Fibroblast of skin of abdomen (primary cell): ENCODE measurements at places on chromosomes 1 and 21.

GRCh38 chr21:38363693-38364092 is 106.9 kb downstream of the KCNJ15 start:
- no peak for DNase-seq

DNA sequence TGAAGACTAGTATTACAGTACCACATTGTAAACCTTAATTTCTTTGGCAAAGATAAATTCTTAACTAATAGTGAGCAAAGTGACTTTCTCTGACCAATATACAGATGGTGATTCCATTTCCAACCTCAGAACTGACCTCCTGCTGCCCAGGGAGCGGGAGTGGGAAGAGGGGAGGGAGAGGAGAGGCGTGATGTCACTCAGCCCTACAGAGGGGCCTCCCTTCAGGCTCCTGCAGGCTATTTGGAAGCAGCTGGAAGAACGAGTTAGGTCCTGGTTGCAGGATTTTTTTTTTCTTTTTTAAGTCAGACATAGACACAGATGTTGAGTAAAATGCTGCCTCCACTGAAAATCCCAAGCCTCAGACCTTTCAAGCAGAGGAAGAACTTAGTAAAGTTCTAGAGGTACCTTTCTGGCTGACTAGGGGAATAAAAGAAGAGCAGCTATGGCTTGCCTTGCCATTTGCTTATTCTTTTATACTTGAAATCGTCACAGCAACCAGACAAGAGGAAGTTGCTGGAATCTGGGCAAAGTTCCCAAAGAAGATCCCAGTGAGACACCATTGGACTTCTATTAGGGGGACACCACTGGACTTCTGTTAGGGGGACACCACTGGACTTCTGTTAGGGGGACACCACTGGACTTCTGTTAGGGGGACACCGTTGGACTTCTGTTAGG is 54.5 kb downstream of the EXO1 start:
- peak; percentile 5 for DNase-seq

DNA sequence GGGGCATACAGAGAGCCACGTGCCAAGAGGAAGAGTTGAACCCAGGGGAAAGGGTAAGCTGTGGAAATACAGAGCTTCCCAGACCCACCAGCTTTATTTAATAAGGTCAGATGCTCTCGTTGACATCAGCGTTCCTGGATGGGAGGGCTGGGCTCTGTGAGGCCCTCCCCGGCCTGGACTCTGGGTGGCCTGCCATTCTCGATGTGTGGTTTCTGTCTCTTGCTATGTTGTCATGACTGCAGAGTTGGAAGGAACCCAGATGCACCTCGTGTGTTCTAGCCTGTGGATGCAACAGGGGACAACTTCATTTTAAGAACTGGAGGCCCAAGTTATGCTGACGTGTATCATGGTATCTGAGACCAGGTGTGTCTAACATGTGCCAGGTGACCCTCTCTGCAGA is 101.7 kb downstream of the PCBP3 start:
- no peak for DNase-seq

- no peak for DNase-seq
Observed at GRCh38 chr1:225435487-225435886, 7.6 kb upstream of the LBR start.

GRCh38 chr1:230074270-230074669 is 7.2 kb downstream of the GALNT2 start:
- DNase-seq = no peak

- DNase-seq = peak; percentile 20
Observed at GRCh38 chr1:14689996-14690615, 91.6 kb downstream of the KAZN start.

GRCh38 chr21:41170442-41170841 is 2.5 kb downstream of the BACE2 start:
- peak; percentile 27 for DNase-seq

DNA sequence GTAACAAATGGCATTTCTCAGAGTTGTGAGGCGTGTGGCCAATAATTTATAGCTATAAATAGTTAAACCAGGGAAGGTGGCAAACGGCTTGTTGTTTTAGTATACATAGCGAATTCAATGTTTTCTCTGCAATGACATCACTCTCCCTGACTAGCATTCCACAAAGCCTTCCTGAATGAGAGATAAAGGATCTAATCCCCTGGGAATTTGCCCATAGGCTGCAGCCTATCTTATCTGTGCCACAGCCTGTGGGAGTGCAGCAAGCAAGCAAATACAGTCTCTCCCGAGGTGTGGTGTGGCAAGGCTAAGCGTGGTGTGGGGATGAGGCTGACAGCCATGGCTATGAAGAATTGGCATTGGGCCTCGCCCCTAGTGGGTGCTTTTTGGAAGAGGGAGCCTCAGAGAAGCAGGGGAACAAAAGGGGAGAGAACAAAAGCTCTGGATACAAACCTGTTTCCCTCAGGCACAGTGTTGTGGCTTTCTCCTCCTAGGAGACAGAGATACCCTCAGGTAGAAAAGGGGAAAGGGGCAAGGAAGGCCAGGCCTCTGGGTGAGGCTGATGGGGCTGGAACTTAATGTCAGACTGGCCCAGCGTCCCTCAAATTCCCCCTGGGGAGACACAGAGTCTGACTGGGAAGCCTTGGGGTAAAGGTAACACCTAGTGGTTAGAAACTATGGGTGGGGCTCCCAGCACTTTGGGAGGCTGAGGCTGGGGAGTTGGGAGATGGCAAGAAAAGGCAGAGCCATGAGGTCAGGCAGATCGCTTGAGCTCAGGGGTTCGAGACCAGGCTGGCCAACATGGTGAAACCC is 8.9 kb downstream of the TAGLN2 start:
- DNase-seq = peak; percentile 82

DNA sequence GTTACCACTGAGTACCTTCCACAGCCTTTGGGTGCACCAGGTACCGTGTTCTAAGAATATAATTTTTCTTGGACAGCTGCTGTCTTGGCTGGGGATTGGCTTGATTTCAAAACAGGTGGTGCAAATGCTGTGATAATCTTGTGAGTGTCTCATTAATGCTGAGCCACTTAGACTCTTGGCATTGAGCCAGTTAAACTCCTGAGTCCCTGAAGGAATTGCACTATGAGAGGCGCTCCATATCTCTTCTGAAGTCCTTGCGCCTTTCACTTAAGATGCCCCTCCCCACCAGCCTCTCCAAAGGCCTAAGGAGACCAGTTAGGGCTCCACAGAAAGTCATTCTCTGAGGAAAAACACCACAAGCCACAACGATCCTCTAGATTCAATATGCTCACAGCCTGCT is 51.0 kb downstream of the BACH1 start:
- no peak for DNase-seq

DNA sequence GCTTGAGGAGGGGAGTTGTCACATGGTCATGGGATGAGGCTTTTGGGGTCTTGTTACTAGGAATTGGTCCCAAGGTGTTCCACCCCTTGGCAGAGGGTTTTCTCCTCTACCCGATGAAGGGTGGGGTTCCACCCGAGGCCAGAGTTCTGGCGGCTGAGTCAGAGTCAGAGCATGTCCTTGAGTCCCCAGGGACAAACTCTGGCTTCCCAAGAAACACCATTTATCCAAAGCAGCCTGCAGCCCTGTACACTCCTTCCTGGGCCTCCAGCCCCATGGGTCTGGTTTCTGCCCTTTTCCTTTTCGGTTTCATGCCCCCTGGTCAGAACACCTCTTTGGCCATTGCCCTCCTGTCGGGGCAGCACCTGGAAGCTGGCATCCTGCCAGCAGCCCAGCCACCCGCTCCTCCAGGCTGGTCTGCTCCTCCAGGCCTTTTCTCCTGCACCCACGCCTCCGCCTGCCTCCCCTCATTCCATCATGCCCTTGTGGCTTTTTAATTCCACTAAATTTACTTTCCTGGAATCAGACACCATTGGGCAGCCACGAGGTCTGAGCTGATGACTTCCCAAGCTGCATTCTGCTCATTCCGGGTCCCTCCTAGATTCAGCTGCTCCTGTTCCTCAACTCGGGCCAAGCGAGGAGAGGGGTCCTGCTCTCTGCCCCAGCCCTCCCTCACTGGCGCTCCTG is 301.7 kb upstream of the VAMP3 start:
- peak; percentile 70 for DNase-seq

GRCh38 chr1:182786223-182786994 is 3.2 kb upstream of the NPL start:
- peak; percentile 63 for DNase-seq

DNA sequence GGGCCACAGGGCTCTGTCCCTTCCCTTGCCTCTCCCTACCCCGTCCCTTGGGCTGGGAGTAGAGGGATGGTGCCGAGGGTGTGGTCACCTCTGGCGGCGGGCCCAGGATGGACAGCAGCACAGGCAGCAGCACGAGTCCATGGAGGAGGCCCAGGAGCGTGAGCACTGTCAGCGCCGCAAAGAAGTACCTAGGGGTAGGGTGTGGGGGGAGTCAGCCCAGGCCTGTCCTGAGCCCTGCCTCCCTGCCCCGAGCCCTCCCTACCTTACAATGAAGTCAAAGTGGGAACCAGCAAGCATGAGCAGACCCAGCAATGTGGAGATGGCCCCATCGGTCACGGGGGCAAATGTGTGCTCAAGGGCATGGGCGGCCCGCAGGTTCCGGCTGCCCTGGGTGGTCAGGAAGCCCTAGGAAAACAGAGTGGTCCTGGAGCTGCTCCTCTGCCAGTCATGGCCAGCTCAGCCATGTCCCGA is 14.7 kb downstream of the BTBD19 start:
- DNase-seq = no peak

DNA sequence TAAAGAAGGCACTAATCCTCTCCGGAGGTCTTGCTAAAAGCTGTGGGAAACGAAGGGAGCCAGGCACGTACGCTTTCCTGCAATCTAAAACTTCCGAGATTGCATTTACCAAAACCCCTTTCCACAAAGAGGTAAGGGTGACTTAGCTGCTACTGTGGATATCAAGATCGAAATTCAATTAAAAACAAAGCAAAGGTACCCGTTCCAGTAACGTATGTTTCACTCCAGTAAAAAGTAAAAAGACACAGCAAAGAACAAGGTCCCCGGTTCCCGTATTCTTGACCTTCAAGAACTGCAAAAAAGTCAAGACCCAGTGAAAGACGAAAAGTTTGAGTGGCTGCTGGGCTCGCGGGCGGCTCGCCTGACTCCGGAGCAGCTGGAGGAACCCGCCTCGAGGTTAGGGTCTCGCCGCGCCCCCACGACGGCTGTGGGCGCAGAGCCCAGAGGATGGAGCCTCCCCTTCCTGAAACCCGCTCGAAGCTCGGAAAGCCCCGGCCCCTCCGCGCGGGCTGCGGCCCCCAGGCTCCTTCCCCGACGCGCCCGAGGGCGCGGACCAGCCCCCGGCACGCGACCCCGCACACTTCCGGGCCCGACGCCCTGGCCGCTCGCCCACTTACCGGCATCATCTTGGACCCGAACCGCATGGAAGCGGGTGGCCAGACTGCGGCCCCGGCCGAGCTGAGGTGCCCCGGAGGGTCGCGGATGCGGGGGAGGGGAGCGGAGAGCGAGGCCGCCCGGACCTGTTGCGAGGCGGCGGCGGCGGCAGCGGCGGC is 524 bp downstream of the TP53BP2 start:
- DNase-seq = peak; percentile 65

DNA sequence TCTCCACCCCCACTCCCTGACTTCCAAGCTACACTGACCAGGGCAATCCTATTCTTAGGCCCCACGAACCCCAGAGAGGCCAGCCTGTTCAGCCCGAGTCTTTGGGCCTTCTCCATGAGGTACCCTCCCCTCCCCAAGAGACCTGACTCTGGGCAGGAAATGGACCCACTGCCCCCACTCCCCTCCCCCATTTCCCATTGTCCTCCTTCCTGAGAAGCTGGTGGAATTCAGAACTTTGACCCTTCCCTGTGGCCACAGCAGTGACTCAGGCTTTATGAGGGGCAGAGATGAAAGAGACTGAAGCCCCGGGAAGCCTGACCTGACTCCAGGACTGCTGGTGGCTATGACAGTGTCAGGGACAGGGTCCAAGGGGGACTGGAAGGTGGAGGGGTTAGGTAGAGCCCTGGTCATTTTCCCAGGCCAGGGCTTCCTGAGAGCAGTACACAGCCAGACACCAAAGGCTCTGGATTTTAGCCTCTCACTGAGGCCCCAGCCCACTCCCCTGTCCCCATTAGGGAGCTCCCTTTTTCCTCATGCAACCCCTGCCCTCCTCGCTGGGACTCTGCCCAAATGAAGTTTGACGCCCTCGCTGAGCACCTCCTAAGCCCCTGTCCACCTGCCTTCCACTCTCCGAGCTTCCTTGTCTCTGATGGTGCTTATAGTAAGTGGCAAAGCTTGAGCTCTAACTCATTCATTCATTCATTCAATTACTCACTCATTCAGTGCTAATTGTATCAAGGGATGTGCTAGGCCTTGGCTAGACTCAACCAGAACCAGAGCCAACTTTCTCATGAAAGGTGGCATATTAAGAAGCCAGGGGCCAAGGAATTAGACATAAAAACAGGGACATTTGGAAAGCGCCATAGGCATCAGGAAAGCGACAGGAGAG is 3.0 kb downstream of the CRYBG2 start:
- DNase-seq = no peak

DNA sequence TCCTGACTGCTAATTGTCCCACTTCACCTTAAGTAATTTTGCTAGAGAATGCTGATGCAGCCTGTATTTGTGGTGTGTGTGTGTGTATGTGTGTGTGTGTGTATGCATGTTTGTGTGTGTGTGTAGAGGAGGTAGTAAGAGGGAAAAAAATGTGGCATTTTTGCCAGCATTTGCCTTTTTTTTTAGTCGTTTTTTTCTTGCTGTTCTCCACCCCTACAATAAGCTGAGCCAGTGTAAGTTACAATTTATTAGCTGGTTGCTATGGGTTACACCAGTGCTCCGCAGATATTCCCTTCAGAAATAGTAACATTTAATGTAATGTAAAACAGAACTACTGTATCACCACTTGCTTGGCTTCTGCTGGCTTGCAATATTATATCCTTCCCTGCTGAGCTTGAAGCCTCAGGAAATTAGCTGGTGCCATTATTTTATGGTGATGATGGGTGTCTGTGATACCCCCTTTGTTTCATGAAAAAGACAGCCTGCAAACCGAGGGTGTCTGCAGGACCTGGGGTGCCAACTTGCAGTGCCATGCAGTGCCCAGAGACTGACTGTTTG is 23.4 kb upstream of the IGSF3 start:
- peak; percentile 16 for DNase-seq

GRCh38 chr1:49397086-49397485 is 620.4 kb upstream of the BEND5 start:
- DNase-seq = no peak

DNA sequence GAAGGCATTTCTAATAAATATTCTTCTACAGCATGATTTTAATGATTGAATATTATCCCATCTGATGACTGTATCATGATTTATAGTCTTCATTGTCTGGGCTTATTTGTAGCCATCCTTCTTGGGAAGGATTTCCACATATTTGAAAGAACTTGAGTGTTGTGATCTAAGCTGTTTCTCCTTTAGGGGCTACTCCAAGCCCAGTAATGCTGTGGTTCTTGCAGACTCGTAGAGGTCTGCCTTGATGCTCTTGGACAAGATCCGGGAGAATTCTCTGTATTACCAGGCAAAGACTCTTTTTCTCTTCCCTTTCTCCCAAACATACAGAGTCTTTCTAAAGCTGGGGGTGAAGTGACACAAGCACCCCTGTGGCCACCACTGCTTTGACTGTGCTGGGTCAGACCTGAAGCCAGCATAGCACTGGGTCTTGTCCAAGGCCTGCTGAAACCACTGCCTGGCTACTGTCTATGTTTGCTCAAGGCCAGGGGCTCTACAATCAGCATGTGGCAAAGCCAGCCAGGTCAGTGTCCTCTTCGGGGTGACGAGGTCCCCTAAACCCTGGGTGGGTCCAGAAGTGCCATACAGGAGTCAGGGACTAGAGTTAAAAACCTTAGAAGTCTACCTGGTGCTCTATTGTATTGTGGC is 107.4 kb downstream of the GIPC2 start:
- peak; percentile 36 for DNase-seq
